ENCODE measurements at places on chromosomes 5 and 9.

- DNase-seq = no peak
Observed at GRCh38 chr9:24698881-24699518, 153.3 kb upstream of the IZUMO3 start.

DNA sequence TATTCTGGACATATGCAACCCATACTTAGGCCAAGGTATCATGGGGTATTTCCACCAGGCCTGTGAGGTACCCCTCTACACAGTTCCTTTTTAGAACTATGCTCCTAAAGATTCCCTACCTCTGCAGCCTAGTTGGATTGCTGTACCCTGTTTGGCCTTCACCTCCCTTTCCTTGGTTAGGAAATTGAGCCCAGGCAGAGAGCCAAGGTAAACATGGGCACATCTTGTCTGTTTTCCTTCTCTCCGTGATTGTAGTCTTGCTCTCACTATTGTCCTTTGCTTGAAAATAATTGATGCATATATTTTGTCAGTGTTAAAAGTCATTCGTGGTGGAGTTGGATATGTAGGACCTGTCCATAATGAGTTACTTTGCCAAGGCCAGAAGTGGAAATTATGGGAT, 26.7 kb downstream of the BDP1 start:
- DNase-seq = peak; percentile 32

GRCh38 chr5:111079846-111080245, 8.3 kb downstream of the TSLP start:
- no peak for DNase-seq

DNA sequence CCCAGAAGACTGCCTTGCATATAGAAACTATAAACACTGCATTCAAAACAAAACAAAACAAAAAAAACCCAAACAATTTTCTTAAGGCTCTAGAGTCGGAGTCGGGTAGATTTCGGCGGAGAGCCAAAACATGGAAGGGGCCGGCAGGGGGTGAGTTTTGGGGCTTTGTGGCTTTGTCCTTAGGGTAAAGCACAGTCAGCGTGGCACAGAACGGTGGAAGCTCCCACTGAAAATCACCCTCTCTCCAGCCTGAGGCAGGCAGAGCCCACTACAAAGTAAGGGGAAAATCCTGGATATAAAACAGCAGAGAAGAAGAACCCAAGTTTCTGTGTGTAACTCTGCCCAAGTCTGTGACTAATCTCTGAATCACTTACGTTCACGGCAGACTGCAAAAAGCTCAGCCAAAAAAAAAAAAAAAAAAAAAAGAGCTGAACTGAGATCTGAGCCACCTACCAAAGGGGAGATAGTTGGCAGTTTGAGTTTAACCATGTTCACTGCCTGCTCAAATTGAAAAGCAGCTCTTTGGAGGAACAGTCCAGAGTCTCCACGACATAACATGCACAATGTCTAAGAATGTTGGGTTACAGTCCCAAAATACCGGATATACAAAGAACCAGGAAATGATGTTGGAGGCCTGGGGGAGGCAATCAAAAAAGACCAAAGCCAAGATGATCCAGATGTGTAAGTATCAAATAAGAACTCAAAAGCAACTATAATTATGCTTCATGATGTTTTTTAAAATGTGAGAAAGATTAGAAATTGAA, 26.6 kb upstream of the OR2K2 start:
- DNase-seq = no peak
